ENCODE measurements at places on chromosomes 4 and X.

GRCh38 chr4:169410839-169411770, 140.3 kb upstream of the SH3RF1 start:
- peak; percentile 3 for DNase-seq

- DNase-seq, result no peak
Observed at GRCh38 chr4:6963139-6963611, 53.5 kb downstream of the TBC1D14 start.

DNA sequence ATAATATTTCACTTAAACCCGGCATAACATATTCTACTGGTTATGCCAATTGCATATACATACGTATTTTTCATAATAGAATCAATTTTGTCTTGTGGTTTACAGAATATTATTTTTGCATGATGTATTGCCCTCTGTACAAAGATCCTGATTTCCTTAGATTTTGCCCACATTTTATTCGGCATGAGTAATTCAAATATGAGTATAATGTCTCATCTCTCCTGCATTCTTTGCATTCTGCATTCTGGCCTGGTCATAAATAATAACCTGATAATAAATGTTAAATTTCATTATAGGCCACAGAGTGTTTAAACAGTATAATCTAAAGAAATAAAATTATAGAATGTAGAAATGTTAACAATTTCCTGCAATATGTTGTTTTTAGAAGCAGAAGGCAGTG, 205.3 kb downstream of the TLL1 start:
- DNase-seq, result no peak

DNA sequence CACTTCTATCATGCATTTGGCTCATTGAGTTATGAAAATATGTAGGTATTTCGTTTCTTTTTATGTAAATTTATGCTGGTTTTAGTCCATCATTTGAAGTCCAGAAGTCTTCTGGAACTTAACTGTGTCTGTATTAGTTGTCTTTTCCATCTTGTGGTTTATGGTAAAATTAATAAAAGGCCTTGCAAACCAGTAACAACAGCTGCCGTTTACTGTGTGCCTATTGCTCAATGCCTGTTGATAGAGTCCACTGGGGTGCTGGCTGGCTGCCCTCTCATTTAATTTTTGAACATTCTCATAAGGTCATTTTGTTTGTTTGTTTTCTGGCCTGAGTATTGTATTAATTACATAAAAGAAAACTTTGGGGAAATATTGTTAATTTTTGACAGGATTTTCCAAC, 98.0 kb downstream of the NAA11 start:
- no peak for DNase-seq

GRCh38 chr4:24722026-24722568, 73.3 kb upstream of the SOD3 start:
- no peak for DNase-seq

DNA sequence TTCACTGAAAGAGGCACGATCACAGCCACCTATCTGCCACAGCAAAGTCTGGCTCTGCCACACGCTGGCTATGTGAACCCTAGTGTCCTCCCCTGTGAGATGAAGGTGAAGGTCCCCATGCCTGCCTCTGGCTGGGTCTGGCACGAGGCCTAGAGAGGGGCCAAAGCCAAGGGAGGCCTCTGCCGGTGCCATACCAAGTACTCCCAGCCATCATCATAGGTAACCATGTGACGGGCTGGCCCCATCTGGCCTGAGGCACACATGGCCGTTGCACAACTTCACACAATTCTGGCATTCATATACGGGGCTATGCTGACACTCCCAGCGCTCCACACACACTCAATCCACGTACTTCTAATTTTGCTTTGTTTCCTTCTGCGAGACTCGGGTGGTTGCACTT, 15.3 kb downstream of the NOP14 start:
- DNase-seq, result no peak

DNA sequence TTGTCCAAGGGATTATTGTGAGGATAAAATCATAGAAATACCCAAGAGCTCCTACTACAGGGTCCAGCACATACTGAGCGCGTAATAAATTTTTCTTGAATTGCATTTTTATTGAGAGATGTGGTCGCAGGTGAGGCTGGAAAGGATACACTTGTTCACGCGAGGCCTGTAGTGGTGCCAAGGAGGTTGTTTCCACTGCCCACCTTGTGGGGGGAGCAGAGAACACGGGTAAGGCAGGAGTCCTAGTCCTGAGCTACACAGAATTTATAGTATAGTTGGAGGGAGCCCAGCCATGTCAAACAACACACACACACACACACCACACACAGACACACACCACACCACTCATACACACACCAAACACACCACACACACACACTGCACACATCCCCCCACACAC, 31.8 kb upstream of the CYP4V2 start:
- no peak for DNase-seq

DNA sequence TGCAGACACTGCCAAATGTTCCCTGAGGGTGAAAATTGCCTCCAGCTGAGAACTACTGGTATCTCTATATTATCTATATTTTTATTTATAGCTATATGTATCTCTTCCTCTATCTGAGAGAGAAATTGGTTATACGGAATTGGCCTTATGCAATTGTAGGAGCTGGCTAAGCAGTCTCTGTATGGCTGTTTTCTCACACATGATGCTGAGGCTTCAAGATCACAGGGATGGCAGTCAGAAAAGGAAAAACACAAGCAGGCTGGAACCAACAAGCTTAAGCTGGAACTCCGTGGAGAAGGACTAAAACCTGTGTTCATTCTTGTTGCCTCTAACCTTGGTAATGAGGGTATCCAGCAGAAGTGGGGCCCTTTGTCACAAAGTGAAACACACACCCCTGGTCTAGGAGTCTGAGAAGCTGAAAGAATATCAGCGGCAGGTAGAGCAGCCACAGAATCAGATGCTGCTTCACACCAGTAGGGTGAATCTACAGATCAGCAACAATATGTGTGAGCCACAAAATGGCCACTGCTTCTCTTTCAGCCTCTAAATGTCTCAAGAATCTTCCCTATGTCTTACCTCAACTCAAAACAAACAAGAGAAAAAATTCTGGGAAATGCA, 166.5 kb upstream of the PPP1R2C start:
- DNase-seq, result no peak

- DNase-seq, result no peak
Observed at GRCh38 chrX:70176938-70177533, at the start of gene DGAT2L6. Gene DGAT2L6, plus strand, starts transcription at chrX:70177483. Its CDS starts 100 bp downstream, at chrX:70177583.

DNA sequence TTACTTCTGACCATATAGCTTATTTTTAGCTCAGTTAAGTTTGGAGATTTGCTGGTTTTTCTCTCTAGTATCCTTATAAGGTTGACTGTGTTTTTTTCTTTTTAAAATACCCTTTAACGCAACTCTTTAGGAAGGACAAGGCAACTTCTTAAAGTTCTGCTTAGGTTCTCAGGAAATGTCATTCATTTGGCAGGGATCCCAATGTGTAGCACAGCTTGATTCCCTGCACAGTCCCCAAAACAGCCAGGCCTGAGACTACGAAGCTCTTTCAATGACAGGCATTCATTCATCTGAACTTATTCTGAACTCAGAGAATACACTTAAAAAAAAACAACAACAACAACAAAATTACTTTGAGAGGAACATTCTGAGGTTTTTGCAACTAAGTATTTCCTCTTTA, 1765.8 kb downstream of the PCDH7 start:
- no peak for DNase-seq

GRCh38 chr4:105154576-105154975, 7.9 kb downstream of the TET2 start:
- no peak for DNase-seq

- DNase-seq, result no peak
Observed at GRCh38 chr4:135185256-135185655, 983.7 kb upstream of the PABPC4L start.

- DNase-seq, result no peak
Observed at GRCh38 chr4:33837043-33837838, 2407.1 kb downstream of the ARAP2 start.

DNA sequence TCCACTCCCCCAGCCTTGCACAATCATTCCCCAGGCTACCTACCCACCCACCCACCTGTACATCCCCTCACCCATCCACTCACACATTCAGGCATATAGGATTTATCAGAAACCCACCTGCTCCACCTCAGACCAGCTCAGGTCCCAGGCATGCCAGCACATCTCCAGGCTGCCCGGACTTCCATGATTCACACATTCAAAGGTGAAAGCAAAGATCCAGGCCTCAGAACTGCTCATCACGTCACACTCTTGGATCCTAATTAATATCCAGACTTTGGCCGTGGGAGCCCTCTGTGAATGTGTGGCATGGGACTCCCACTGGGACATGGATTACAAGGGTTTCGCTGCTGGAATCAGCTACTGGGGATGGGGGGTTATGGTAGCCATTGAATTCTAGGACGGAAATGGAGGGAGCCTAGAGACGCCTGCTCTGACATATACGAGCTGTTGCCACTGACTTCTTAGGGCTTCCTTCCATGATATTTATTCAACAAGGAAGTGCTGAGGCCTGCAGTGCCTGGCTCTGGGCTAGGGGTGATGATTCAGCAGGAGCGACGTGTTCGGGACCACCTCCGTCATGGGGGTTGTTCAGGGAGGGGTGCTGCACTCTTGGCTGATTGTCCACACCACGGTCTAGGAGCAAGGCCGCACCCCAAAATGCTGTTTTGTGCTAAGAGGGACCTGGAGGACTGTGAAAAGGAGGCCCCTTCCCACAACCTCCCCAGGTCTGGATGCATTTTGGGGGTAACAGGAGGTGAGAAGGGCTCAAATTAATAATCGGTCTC, 56.9 kb upstream of the ADRA2C start:
- DNase-seq, result no peak

GRCh38 chr4:159374749-159375530, 272.1 kb downstream of the RAPGEF2 start:
- DNase-seq, result no peak

DNA sequence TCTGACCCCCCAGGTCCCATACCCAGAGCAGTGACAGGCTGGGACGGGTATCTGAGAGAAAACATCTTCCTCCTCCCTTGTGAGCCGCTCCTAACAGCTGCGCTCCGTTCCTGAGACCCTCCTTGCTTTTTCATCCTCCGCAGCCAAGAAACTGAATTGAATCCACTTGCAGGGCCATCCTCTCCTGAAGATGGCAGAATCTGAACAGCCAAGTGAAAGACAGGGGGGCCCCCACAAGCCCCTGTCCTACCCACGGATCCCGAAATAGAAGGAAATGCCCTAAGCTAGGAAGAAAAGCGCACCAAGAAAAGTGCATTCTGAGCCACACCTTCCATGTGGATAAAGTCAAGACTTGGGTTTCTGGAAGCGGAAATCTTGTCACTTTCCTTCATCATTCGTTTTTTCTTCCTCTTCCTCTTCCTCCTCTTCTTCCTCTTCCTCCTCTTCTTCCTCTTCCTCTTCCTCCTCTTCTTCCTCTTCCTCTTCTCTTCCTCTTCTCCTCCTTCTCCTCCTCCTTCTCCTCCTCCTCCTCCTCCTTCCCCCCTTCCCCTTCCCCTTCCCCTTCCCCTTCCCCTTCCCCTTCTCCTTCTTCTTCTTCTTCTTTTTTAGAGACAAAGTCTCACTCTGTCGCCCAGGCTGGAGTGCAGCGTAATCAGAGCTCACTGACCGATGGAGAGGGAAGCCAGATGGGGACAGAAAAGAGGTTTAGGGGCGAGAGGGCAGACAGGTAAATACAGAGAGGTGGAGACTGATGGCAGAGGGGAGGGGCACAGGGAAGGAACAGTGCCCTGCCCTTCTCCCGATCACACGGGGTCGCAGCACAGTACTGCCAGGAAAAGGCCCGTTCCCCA, 86.0 kb upstream of the WWC2 start:
- no peak for DNase-seq

DNA sequence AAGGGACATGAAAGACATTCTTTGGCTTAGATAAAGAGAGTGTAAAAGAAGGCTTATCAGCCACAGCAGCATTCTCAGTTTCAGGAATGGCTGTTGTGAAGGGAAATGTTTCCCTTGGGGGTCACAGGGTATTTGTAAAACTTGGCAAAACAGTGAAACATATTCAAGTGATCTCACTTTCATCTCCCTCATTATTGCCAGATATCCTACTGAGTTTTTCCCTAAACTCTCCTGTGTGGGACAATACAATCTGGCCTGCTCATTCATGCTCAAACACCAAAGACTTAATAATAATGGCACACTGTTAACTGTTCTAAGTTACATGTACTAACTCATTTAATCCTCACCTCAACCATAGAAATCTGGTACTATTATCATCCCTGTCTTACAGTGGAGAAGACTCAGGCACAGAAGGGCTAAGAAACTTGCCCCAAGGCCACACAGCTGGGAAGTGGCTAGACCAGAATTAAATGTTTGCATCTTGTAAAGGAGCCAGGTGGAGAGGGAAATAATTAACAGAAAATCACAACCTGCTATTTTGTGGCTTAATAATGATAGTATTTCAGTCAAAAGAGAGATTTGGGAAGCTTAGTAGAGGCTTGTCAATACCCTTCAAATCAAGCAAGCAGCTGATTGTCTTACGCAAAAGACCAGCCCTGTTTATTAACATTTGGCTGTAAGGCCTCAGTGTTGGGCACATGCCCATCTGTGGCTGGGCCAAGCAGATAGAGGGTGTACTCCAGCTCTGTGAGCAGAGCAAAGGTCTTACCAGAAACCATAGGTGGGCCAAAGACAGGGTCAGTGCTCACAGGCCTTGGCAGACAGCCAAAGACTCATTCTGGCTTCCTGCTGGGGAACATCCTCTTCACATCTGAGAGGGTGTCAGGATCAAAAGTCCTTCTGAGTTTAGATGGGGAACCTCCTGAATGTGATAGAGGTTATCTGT, 17.3 kb downstream of the SMPX start:
- no peak for DNase-seq

GRCh38 chrX:88603237-88603636, 143.8 kb upstream of the CPXCR1 start:
- DNase-seq, result no peak

- no peak for DNase-seq
Observed at GRCh38 chrX:100863326-100863864, 10.8 kb downstream of the NOX1 start.

GRCh38 chrX:83495898-83496297, 12.2 kb upstream of the POU3F4 start:
- DNase-seq, result no peak

DNA sequence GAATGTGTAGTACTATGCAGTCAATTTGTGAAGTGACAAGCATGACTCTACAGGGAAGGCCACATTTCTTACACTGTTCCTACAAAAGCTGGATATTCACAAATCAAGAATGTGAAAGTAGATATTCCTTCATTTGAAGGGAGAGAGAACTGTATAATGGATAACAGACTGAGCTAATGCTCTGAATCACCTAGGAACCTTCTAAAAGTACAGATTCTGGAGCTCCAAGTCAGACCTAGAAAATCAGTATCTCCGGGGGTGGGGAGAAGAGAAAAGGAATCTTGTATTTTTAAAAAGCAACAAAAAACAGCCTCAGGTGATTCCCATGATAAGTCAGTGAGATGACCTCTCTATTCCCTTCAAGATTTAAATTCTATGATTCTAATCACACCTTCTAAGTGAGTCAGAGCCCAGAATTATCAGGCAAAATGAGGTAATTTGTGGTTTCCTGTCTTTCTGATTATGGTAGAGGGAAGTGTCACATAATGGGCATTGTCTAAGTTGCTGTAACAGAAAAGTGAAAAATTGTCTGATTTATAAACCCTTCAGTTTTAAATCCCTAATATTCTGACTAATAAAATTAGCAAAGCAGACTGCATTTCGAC, 80.9 kb downstream of the IL21 start:
- DNase-seq, result no peak

- DNase-seq, result no peak
Observed at GRCh38 chr4:163165217-163166017, 1.3 kb downstream of the NAF1 start.

- DNase-seq, result no peak
Observed at GRCh38 chrX:68721546-68721945, 74.1 kb downstream of the STARD8 start.
